ENCODE measurements at places on chromosomes 6 and 20.
A peak's percentile ranks its signal among the peaks of the same experiment; 100 is the strongest.

DNA sequence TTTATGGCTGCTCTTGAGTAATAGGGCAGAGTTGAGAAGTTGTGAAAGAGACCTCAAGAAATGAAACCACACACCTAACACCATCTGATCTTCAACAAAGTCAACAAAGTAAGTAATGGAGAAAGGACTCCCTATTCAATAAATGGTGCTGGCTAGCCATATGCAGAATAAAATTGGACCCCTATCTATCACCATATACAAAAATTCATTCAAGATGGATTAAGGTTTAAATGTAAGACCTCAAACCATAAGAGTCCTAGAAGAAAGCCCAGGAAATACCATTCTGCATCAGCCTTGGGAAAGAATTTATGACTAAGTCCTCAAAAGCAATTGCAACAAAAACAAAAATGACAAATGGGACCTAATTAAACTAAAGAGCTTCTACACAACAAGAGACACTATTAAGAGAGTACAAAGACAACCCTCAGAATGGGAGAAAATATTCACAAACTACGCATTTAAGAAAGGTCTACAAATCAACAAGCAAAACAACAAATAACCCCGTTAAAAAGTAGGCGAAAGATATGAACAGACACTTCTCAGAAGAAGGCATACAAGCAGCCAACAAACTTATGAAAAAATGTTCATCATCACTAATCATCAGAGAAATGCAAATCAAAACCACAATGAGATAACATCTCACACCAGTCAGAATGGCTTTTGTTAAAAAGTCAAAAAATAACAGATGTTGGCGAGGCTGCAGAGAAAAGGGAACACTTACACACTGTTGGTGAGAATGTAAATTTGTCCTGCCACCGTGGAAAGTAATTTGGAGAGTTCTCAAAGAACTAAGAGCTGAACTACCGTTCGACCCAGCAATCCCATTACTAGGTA is 4.0 kb downstream of the MAP3K5 start:
- no peak for DNase-seq

GRCh38 chr6:35497571-35498421 is 917 bp upstream of the TEAD3 start:
- no peak for DNase-seq

- no peak for DNase-seq
Measured at GRCh38 chr20:24146231-24146634, 157.7 kb upstream of the GGTLC1 start.

- no peak for DNase-seq
Measured at GRCh38 chr6:44401138-44401537, 13.6 kb downstream of the CDC5L start.

DNA sequence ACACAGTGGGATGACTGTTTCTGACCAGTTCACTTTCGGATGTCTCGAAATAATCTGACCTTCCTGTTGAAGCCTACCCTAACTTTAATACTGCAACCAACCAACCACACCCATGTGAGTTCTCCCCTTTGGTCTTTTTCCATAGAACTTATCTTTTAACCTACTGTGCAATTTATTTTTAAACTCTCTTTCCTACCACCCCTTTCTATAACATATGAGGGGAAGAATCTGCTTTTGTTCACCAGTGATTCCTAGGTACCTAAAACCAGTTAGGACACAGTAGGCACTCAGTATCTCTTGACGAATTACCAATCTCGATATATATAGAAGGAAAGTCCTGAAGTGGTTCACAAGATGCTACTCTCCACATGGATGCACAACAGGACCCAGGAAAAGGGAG is 7.0 kb downstream of the COX7A2 start:
- DNase-seq, result no peak

DNA sequence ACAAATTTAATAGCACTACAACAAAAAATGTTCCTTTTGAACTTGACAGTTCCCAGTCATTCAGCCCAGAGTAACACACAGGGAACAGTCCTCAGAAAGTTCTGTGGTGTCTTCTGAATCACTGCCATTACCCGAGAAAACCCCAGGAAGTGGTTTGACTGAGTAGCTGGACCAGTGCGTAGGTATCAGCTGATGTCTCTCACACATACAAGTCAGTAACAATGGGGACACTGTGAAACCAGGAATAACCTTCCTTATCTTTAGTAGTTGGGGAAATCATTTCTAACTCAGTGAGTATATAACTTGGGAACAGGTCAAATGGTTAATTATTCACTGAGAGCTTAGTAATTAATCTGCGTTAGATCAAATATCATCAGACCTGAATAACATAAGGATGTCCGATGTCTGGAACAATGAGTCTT is 73.1 kb downstream of the HIVEP2 start:
- DNase-seq, result peak; percentile 38

DNA sequence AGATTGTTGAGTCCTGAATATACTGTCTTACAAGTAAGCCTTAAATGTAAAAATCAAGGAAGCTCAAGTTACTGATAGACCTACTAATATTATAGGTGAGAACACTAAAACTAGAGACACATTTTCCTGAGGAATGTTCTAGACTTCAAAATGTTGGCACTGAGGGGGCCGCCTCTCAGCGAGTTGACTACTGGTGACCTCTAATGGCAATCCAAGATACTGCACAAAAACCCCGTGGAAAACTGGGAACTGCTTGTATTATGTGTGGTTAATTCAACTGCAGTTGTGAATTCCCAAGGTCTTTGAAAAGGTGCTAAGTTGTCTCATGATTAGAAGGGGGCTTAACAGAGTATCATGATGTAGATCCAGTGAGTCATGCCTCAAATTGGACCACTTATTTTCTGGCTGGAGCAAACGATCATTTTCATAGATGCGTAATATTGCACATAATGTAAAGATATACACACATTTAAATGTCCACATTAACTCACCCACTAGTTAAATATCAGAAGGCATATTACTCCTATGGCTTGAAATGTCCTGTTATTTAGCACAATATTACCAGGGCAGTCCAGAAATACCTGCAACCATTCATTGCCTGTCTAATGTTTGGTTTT is 336.2 kb downstream of the FOXA2 start:
- DNase-seq, result no peak

- DNase-seq, result no peak
Measured at GRCh38 chr6:149403534-149403933, 3.5 kb downstream of the SUMO4 start.

Measured in stimulated activated CD8-positive, alpha-beta memory T cell treated with anti-CD3 and anti-CD28 coated beads, Interleukin-4, amount 100 ng/mL, for 4 hours (primary cell).